Stimulated activated CD4-positive, alpha-beta T cell treated with anti-CD3 and anti-CD28 coated beads, Interleukin-1b, Interleukin-23, amount 100 ng/mL, for 48 hours (primary cell): ENCODE measurements at places on chromosomes 16 and 17.
A peak's percentile ranks its signal among the peaks of the same experiment; 100 is the strongest.

- DNase-seq: no peak
Measured at GRCh38 chr16:85484347-85485300, 128.5 kb upstream of the GSE1 start.

DNA sequence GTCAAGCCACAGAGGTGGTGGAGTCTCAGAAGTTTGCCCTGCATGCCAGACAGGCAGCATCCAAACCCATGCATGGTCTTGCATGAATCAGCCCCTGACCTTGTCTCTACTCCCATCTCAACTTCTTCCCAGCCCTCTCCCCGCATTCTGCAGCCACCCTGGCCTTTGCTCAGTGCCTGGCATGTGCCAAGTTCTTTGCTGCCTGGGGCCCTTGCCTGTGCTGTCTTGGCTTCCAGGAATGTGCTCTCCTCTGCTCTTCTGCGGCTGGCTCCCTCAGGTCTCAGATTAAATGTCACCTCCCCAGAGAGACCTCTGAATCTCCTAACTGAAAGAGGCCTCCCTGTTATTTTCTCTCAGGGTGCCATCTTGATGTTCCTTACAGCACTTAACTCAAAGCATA lies 17.6 kb downstream of the DRC3 start:
- DNase-seq: no peak

GRCh38 chr16:57166451-57166850 lies 19.4 kb downstream of the PSME3IP1 start:
- no peak for DNase-seq

- DNase-seq: no peak
Measured at GRCh38 chr17:70119983-70120382, 45.0 kb downstream of the KCNJ16 start.

DNA sequence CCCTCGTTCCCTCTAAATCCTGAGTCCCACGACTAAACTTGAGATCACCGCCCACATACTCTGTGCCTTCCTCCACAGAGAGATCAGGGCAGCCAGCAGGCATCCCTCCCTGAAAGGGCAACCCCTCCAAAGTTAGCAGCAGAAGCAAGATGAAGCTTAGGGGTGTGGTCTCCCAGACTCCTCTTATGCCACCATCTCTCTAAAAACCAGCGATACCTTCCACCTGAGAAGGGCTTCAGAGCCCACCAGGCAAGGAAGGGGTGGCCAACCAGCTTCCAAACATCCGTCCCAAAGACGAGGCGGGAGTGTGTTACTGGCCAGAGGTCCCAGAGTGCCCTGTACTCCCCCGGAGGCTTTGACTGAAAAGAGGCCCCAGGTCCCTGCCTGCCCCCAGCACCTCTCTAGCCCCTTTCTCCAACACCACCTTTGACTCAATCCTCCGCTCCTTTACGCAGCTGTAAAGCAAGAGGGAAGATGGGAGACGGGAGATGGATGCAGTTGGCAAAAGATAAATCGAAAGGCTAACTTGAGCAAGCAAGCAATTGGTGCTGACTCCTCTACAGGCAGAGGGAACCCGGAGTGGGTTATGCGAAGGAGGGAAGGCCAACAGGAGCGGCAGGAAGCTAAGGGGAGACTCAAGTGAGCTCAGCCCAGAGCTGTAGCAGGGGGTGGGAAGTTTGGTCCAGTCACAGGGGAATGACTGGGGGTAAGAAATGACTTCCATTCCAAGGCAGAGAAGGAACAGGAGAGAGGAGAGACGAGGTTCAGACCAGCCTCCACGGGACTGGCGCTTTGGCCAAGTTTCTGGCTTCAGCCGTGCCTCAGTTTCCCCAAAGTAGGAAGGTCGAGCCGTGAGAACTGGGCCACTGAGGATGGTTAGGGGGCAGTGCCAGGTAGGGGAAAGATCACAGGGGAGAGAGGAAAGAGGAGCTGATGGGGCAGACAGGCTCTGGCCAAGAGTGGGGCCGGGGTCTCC lies 1.0 kb downstream of the ST3GAL2 start:
- no peak for DNase-seq

DNA sequence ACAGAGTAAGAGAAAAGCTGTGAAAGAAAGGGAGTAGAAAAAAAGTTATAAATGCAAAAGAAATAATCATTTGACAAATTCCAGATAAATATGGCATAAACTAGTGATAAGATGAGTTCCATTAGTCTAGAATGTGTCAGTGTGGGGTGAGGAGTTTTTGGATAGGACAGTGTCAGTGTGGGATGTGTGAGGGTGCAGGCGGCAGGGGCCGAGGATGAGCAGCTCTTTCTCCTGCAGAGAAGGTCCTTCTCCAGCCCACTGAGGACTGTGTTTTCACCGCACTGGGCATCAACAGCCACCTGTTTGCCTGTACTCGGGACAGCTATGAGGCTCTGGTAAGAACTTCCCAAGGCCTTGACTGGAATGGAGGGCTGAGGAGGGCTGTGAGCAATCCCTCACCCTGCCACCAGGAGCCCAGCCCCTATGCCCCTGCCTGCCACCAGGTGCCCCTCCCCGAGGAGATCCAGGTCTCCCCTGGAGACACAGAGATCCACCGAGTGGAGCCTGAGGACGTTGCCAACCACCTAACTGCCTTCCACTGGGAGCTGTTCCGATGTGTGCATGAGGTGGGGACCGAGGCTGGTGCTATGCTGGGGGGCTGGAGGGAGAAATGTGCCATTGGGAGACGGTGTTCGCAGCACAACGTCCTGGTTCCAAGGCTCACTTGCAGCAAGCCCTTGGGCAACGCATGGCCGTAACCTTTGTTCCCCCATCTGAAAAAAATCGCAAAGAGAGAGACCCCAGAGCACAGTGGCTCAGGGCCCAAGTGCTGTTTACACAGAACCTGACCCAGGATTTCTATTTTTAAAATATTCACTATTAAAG lies 13.1 kb downstream of the RAPGEFL1 start:
- peak; percentile 25 for DNase-seq

DNA sequence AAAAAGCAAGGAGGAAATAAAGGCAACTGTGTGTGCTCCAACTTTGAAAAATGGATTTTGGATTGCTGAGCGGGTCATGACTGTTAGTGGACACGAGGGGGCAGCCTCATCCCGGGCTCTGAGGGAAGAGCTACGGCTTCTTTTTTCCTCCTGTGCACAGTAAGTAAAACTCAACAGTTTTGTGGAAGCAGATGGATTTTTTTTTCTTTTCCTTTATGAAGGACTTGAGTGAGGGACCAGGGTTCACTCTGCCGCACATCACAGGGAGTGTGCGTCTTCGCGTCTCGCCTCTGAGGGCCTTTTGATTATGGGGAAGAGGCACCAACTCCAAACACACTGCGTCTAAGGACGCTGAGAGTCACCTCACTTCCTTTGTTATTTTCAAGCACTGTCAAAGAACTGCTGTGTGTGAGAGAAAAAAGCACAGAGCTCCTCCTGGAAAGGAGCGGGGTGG lies 80.3 kb upstream of the GOT2 start:
- peak; percentile 31 for DNase-seq

DNA sequence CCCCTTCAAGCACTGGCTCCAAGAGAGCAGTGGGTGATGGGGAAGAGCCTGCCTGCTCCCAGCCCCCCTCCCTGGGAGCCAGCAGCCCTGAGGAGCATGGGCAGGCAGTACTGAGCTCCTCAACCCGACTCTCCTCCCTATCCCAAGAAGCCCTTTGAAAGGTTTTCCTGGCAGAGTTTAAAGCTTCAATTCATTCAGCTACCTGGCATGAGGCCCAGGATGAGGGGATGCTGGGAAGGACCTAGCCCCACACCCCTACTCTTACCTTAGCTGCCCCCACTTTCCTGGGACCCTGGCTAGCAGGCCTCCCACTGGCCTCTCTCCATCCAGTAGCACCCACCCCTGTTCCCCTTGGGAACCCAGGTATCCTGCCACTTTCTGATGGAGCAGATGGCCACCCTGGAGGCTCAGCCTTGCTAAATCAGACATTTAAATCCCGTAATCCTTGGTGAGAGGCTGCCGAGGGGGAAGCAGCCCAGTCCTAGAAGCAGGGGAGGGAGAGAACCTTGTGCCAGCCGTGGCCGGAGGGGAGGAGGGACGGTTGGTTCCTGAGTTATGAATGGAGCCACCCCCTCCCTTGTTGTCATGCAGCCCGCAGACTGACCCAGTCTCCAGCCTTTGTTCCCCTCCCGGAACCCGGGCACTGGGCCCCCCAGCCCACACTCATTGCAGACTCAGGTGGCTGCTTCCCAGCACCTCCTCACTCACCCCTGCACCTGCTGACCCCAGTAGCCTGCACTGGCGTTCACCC lies 17.1 kb downstream of the ATP1B2 start:
- DNase-seq: no peak

GRCh38 chr16:73012341-73012740 lies 35.6 kb downstream of the ZFHX3 start:
- no peak for DNase-seq

- DNase-seq: no peak
Measured at GRCh38 chr17:18055597-18055996, 16.4 kb downstream of the GID4 start.
